ENCODE measurements at places on chromosomes 5 and 9.

DNA sequence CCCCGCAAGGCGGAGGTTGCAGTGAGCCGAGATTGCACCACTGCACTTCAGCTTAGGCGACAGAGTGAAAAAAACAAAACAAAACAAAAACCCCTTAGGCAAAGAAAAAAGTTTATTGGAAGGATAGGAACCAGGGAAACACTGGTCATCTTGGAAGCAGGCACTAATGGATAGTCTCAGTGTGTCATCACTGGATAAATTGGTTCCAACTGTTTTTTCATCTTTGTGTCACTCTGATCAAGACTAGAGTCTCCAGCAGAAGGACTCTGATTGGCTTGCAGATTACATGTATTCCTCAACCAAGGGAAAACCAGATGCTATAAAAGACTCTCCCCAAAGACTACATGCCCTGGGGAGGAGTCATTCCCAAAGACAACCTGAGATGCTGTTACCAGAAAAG, 35.0 kb upstream of the HMHB1 start:
- no peak for DNase-seq

DNA sequence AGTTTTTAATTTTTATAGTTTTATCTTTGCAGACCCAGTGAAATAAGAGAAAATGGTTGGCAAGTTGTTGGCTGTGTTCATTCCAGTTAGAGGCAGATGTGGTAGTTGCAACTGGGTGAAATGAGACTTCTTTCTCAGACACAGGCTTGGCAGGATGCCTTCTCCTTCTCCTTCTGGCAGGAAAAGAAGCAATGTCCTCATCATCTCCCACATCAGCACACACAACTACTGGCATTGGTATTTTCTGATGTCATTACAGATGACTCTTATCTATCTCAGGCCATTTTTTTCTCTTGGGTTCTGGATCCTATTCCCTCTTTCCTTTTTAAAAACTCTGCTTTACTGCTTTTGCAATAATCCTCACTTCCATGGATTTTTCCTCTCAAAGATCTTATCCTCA, 103.3 kb upstream of the EDIL3 start:
- no peak for DNase-seq

GRCh38 chr5:683551-684481, 9.3 kb downstream of the TPPP start:
- DNase-seq: no peak

DNA sequence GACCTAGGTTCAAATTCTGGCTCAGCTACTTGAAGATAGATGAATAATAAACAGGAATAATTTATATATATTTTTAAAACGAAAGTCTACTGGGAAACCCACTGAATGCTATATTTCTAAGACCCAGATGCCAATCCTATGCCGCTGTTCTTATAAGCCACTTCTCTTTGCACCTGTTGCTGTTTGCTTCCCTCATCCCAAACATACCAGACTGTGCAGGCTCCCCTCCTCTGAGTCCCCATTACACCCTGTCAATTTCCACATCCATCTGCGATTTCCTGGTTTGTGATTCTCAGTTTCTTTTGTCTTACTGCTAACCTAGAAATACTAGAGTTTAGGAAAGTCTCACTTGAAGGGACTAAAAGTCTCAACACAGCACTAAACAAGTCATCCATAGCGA, 92.8 kb upstream of the CAST start:
- DNase-seq: no peak

- no peak for DNase-seq
Observed at GRCh38 chr9:10876333-10876732, 263.5 kb upstream of the PTPRD start.

GRCh38 chr9:72131206-72131605, 18.0 kb upstream of the GDA start:
- no peak for DNase-seq

DNA sequence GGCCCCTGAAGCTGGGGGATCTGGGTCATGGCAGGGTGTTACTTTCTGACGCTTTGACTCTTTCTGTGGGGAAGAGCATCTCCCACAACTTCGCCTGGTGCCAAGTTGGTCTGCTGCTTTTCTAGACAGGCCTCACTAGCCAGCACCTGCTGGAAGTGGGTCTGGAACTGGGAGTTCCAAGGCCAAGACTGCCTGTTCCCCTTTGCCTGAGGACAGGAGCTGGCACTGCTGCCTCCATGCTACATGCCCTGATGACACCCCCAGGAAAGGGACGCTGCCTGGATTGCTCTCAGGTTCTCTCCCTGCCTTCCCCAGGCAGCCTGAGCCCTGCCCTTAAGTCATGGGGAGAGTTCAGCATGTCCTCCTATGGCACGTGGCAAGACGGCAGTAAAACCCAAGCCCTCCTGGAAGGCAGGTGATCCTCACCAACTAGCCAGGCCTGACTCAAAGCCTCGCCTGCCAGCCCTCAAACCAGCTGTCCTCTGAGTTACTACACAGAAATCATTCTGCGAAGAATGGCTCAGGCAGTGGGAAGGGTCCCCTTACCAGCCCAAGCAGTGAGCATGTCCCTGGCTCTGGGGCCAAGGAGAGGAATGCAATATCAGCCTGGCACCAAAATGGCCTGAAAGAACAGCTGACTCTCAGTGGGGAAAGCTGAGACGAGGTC, 35.8 kb downstream of the SEC61B start:
- DNase-seq: no peak

DNA sequence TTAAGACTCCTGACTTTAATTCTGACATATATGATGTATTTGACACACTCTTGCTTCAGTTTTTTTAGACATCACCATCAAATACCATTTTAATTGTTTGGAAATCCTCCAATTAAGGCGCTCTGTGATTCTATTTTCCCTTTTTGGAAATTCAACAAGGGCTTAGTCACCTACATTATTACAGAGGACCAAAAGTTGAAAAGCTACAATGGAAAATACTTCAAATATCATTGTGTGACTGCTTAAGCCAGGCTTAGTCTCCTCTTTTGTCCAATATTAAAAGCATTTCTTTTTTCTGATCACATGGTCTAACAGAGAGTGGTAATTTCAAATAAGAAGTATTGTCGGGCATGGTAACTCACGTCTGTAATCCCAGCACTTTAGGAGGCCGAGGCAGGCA, 160.3 kb downstream of the CEMIP2 start:
- DNase-seq: no peak

DNA sequence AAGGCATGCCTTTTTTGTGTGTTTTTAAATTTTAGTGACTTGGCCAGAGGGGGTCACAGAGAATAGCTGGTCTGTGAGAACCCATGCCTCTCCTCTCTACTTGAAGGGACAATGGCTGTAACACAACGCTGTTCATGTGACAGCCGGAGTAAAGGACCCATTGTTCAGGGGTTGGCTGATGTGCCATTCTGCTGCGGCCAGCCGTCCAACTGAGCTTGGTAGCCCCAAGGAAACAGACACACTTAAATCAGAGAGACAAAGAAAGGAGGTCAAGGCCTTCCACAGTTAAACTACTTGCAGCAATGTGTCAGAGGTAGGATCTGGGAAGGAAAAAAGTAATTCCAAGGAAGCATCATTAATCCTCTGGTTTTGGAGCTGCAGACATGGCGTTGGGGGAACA, 8.1 kb downstream of the MEGF10 start:
- no peak for DNase-seq

GRCh38 chr9:79026316-79026715, 545.4 kb upstream of the TLE4 start:
- no peak for DNase-seq

DNA sequence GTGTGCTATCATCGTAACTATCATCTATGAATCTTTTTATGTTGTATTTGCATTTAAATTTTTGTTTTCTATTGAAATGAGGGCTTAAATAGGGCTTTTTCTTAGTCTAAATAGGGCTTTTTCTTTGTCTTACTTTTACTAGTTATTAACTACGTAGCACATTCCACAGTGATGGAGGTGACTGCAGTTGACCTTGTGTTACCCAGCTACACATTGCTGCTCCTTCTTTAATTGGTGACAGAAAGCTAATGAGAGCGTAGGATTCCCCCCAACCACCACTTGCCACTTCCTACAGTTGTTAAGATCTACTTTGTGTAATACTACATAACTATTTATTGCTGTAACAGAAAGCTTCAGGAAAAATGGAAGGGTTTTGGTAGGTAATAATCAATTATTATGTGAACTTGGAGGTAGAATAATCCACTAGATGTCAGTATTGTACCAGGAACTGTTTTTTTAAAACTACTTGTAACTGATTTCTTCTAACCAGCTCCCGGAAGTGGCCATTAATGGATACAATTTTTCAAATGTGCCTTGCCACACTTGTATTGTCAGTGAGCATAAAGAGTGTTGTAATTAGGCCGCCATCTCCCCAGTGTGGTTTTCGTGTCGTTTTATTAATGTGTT, 18.0 kb downstream of the MTRR start:
- no peak for DNase-seq

- DNase-seq: no peak
Observed at GRCh38 chr9:114465906-114466900, 39.1 kb downstream of the WHRN start.
